GM23248 (cell line): ENCODE measurements at places on chromosomes 7 and 10. TPM values are rescaled to one million over a fixed set of nuclear protein-coding genes. Genes with fewer than 3 reads are reported as not detected.
A peak's percentile ranks its signal among the peaks of the same experiment; 100 is the strongest.

The HIBADH gene
- 70.1 and 70.9 TPM in 2 replicates for total RNA-seq

The OR2A2 gene
- total RNA-seq: not detected in 2 replicates

DNA sequence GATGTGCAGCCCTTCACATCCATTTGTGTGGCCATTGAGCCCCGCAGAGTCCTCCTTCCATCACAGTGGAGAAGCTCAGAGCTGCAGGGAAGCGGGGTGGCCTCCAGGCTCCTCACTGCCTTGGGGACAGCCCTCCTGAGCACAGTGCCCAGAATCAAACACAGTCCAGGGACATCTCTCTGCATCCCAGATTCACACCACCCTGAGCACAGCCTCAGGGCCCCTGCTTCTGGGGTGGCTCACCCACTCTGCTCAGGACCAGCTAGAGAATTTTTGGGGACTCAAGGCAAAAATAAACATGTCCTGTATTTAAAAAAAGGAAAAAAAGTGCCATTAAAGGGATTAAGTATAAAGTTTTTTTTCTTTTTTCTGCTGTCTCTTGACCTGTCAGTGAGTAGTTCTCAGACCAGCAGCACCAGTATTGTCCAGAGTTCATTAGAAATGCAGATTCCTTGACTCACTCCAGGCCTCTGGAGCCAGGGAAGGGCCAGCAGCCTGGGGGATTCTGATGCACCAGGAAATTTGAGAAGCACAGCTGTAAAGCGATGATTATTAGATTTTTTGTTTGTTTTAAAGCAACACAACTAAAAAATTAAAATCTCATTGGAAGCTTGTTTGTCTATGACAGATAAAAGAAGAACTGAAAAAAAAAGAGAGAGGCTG is 61.6 kb downstream of the ARHGAP22 start:
- DNase-seq: no peak

- peak; percentile 2 for DNase-seq
These were observed 61.8 kb downstream of the ANKRD61 start for GRCh38 chr7:6092953-6093354.

DNA sequence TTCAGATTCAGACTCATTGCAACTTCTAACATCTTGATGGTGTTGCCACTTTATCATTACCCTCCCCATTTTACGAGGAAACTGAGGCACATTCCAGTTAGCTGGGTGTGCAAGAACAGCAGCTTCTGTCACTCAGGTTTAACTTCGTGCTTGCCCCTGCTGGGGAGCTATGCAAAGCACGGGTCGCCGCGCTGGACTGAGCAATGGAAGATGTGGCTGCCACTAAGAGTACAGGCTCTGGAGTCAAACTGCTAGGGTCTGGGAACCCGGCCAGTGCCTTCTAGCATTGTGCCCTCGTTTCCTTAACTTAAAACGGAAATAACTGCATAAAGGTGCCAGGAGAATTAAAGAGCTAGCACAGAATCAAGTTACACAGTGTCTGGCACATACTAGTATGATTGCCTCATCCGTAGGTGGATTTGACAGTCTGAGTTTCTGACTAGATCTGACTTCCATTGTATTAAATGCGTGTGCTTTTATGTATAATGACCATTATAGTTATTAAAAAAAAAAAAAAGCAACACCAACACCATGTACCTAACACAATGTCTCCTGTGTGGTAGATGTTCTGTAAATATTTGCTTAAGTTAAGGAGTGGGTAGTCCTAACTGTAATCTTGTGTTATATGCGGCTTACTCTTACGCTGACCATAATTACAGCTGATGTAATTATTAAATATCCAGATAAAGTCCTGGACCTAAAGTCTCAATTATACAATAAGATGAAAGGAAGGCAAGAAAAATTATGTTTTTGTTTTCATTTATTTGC is 842 bp downstream of the ZNF22 start:
- peak; percentile 82 for DNase-seq

- DNase-seq: peak; percentile 59
These were observed 279.1 kb downstream of the BMPER start for GRCh38 chr7:34184466-34184865.

DNA sequence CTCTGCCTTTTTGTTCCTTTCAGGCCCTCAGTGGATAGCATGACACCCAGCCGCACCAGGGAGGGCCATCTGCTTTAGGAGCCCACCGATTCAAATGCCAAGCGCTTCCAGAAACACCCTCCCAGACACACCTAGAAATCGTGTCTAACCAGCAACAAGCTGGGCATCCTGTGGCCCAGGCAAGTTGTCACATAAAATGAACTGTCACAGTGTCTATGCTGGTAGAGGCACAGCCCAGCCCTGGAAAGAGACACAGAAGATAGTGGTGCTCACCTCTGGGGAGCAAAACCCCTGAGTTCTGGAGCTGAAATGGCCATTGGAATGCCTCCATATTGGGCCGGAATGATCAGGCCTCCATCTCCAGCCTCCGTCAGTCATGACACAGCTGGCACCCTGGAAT is 38.9 kb downstream of the ECHDC3 start:
- DNase-seq: no peak

- DNase-seq: no peak
These were observed 198.0 kb downstream of the CAMK1D start for GRCh38 chr10:12547301-12547771.

GRCh38 chr10:31098046-31098445 is 66.4 kb upstream of the ZNF438 start:
- peak; percentile 47 for DNase-seq

DNA sequence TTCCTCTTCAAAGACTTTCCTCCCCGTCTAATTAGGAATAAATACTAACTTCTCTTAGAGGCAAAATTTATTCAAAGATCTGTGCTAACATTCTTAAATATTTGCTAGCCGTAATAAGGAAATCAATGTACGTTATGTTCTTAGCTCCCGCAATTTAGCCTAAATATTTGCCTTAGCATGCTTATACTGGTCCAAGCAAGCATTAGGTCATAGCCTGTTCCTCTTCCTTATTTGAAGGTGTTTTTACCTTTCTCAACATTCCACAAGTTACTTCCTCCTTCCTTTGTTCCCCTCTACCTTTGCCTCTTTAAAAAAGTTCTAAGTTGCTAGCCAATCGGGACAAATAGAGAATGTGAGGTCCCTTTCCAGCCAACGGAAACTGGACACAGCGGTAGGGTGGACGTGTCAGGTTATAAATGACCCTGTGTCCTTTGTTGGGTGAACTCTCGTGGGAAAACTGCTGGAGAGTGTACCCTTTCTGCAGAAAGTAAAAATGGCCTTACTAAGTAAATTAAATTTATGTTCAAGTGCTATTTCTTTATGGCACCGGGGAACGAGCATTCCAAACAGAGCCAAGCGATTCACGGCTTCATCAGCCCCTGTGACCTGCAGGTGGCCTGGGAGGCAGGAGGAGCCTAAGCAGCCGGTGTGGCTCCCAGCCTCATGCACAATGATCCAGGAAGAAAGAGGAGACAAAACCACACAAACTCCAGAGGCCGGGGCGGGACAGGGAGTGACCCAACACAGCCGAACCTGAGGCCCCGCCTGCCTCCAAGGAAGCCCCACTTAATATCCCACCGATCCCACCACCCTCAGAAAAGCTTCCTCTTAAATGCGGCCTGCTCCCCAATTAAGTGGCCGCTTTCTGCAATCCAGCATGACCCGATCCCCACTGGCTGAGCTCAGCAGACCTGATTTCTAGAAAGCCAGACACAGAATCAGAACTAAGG is 67.0 kb downstream of the ZRANB1 start:
- DNase-seq: no peak
